ENCODE measurements at places on chromosomes 5 and 9.

GRCh38 chr9:71355884-71356283 lies 234.5 kb upstream of the TRPM3 start:
- DNase-seq, result peak; percentile 58

GRCh38 chr5:25090854-25091253 lies 446.1 kb upstream of the CDH10 start:
- DNase-seq, result no peak

GRCh38 chr5:39143151-39143860 lies 69.1 kb upstream of the RICTOR start:
- no peak for DNase-seq

DNA sequence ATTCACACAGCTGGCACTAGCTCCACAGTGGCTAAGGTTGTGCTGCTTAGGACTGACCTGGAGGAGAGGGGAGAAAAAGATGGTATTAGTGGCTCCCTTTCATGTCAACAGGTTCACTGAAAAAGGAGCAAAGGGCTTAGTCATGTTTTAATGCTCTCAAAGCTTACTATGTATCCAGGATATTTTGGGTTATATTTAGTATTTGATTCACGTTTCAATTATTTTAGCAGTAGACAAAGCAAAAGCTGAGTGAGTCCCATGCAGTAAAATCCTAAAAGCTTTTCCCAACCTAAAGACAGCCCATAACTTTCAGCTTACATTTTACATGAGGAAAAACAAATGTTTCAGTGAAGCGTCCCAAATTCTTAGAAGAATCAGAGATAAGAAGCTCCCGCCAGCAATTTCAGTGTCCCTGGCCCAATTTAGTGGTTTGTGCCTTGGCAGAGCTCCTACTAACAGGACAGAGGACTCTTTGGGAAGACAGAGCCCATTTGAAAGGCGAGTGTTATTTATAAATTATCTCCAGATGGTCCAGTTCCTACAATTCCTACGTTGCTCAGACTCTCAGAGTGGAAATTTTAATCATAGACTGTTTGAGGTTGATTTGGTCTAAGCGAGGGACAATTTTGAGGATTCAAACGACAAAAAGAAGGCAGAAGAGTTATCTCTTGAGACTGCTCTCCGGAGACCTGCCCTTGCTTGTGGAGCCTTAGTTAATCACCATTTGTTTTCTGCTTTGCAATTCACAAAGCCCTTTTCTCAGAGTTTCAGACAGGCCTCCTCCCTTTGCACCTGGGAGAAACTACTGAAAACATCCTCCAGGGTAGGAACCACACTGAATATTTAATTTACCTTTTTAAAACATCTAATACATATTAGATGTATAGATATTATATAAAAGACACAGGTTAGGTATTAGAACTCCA lies 225.0 kb upstream of the ANKRD55 start:
- no peak for DNase-seq

- no peak for DNase-seq
Measured at GRCh38 chr5:55031492-55031891, 7.4 kb downstream of the GZMK start.

GRCh38 chr5:60959156-60959555 lies 14.2 kb downstream of the NDUFAF2 start:
- DNase-seq, result peak; percentile 10

GRCh38 chr5:179733772-179734126 lies 1.1 kb downstream of the MAML1 start:
- no peak for DNase-seq

DNA sequence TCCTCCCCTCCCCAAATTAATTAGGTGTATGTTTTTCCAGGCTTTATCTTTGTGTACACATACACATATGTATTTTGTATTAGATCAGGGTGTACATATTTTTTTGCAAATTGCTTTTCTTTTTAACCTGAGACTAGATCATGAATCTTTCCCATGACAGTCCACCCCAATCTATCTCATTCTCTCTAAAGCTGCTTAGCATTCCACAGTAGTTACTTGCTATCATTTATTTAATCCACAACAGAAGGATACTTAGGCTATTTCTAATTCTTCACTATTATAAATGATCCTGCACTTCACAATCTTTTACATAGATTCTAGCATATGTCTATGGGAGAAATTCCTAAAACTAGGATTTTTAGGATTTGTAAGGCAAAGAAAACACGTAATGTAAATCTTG lies 43.9 kb downstream of the SH3RF2 start:
- DNase-seq, result no peak

DNA sequence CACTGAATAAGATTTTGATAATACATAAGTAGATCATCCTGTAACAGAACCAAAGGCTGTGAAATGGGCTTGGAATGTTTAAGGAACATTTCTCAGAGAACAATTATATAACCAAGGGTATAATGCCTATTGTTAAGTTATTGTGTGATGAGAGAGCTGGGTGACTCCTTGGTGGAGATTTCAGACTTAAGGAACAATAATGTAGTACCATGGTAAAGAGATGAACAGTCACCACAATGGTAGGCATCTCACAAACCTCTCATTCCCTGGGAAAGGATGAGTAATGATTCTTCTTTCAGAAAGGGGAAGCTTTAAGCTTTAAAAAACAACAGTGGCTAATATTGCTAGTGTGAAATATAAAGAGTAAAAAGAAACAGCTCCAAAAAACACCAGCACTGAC lies 147.4 kb downstream of the TRIM36 start:
- DNase-seq, result no peak

DNA sequence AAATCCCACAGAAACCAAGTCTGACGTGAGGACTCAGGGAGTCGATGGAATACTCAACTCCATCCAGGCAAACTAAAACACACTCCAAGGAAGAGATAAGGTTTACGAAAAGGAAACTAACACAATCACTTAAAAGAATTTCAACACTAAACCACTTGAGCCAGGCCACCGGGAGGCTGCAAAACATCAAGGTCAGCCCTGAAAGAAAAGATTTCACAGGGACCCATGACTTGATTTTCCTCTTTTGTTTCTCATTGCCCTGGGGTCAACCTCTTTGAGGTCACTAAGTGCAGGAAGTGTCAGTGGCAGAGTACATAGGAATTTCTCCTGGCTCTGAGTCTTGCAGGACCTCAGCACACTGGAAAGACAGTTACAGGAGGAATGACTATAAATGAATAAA lies 77.8 kb upstream of the TARS1 start:
- DNase-seq, result no peak

DNA sequence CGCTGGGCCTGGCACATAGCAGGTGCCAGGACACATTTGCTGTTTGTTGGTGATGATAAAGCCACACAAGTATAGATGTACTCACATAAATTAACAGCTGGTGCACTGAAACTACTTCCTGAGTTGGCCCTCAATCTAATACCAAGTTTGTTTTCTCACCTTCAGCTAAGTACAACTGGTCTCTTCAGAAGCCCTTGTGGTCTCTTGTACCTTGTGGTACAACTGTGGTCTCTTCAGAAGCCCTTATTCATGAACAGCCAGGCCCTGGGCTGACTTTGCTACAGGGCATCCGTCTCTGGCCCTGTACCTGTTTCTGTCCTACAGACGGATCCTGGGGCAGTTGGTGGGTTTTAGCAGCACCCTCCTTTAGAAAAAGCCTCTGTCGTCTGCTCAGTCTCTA lies 81.5 kb downstream of the DAB2IP start:
- DNase-seq, result no peak

- DNase-seq, result no peak
Measured at GRCh38 chr5:148002451-148002850, 61.3 kb upstream of the SPINK5 start.

DNA sequence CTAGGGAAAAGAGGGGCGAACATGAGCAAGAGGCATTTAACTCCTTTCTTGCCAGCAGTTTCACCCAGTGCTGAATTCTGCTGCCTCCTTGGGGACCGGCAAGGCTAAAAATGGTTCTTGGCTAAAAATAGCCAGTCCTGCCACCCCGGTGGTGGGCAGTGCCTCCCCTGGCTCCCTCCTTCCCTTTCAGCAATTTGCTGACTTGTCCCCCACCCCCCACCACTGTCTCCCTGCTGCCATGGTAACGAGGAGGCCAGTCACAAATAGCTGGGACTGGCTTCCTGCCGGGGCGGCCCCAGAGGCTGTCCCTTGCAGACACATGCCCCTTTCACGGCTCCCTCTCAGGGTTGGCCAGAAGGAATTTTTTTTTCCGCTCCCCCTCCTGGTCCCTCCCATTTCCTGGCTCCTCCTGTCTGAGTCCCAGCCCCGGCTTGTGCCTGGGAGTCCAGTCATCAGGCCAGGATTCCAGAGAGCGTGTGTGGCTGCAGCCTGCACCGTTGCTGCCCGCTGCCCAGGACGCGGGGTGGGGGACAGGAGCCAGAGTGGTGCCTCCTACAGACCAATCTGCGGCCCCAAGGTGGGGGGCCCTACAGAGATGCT lies 130.3 kb downstream of the RGS3 start:
- DNase-seq, result peak; percentile 13

DNA sequence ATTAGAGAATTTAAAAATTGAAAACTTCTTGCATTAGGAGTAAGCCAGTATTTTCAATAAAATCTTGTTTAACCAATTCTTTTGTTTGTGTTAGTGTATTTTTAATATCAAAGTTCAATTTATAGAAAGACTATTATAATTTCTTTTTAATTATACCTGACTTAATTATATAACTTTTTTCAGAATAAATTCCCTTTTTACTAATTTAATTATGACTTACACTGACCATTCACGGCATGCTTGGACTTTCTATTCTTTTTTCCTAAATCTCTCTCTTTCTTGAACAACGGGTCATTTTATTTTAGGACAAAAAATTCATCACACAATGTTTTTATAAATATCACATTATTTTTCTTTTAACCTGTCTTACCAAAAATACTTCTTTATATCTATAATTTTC lies 555.3 kb upstream of the PTGER4 start:
- DNase-seq, result no peak

GRCh38 chr5:67081261-67081660 lies 115.3 kb downstream of the CD180 start:
- DNase-seq, result no peak

- no peak for DNase-seq
Measured at GRCh38 chr5:71564895-71565294, 22.2 kb upstream of the MCCC2 start.

- peak; percentile 92 for DNase-seq
Measured at GRCh38 chr5:116887104-116887503, 312.5 kb upstream of the SEMA6A start.

DNA sequence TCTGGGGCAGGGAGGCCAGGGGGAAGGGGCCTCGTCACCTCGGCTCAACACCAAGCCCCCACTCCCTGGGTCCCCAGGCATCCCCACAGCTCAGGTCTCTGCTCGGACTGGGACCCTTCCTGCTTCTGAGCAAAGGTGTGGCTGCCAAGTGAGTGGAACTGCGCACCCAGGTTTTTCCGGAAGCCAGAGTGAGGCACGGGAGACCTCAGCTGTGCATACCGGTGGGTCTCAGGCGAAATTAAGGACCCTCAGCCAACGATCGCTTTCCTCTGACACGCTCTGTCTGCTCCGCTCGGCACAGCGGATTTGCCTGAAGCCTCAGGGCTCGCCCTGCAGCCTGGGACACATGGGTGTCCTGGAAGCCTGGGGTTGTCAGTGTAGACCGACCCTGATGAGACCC lies 41.0 kb upstream of the IRX4 start:
- DNase-seq, result no peak

- DNase-seq, result no peak
Measured at GRCh38 chr5:116859666-116860320, 285.2 kb upstream of the SEMA6A start.

DNA sequence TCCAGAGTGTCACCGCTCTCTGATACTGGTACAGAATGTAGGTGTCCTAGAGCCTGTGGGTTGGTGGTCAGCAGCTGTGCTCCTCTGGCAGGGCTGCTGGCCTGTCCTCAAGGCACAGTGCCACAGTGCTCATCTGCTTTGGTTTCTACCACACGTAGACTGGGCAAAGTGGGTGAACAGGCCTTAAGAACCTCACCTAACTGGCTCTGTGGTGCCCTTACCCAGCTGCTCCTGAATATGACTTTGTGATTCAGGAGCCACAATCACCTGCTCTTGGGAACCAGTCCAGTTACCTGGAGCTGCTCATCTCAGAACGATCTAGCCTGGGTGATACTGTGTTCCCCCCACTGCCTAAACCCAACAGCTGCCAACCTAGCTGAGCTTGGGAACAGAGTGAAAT lies 6.4 kb downstream of the NOP16 start:
- no peak for DNase-seq

All from COR-L47 (cell line).